ENCODE measurements at places on chromosomes 3 and 15.

- no peak for DNase-seq
Observed at GRCh38 chr3:169835533-169835932, 22.8 kb upstream of the LRRC34 start.

- no peak for DNase-seq
Observed at GRCh38 chr3:107969994-107970819, 120.6 kb downstream of the CD47 start.

GRCh38 chr3:147937891-147938290, 528.7 kb downstream of the ZIC1 start:
- no peak for DNase-seq

DNA sequence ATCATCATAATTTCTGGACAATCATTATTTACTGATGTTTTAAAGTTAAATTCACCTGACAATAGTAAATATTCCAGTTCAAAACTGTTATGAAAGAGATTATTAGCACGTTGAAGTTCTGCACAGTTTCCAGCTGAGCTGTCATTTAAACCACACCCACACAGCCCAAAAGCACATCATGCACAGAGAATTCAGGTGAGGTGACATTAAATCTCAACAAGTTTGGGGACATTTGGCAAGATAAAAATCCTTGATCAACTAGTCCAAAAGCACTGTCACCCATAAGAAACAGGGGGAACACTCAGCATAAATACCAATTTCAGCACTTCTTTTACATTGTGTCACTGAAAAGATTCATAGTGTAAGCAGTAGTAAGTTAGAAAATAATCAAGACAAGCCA, 6.9 kb downstream of the NCEH1 start:
- no peak for DNase-seq

GRCh38 chr15:91694131-91694830, 159.2 kb upstream of the SLCO3A1 start:
- no peak for DNase-seq

DNA sequence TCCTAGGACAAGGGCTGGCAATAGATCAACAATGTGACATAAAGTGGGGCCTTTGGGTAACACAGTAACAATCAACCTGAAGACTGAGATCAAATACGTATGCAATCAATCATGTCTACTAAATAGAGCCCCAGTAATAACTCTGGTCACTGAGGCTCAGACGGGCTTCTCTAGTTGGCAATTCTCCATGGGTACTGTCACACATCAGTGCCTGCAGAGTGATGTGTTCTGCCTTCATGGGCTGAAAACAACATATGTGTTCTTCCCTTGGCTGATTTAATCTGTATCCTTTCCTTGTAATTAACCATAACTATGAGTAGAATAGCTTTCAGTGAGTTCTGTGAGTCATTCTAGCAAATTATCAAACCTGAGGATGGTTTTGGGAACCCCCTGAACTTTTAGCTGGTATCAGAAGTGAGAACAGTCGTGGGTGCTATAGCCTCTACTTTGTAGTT, 113.6 kb downstream of the TMCO5A start:
- DNase-seq, result no peak

GRCh38 chr15:67415181-67415580, 105.8 kb upstream of the C15orf61 start:
- no peak for DNase-seq

DNA sequence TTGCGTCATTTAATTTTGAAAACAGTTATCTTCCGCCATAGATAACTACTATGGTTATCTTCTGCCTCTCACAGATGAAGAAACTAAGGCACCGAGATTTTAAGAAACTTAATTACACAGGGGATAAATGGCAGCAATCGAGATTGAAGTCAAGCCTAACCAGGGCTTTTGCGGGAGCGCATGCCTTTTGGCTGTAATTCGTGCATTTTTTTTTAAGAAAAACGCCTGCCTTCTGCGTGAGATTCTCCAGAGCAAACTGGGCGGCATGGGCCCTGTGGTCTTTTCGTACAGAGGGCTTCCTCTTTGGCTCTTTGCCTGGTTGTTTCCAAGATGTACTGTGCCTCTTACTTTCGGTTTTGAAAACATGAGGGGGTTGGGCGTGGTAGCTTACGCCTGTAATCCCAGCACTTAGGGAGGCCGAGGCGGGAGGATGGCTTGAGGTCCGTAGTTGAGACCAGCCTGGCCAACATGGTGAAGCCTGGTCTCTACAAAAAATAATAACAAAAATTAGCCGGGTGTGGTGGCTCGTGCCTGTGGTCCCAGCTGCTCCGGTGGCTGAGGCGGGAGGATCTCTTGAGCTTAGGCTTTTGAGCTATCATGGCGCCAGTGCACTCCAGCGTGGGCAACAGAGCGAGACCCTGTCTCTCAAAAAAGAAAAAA, 1.2 kb downstream of the B2M start:
- DNase-seq, result peak; percentile 73

- peak; percentile 54 for DNase-seq
Observed at GRCh38 chr15:90376789-90377188, 11.3 kb upstream of the IQGAP1 start.

- no peak for DNase-seq
Observed at GRCh38 chr3:120742849-120743365, 363 bp downstream of the GTF2E1 start.

GRCh38 chr15:67613708-67614107, 71.2 kb downstream of the MAP2K5 start:
- no peak for DNase-seq

DNA sequence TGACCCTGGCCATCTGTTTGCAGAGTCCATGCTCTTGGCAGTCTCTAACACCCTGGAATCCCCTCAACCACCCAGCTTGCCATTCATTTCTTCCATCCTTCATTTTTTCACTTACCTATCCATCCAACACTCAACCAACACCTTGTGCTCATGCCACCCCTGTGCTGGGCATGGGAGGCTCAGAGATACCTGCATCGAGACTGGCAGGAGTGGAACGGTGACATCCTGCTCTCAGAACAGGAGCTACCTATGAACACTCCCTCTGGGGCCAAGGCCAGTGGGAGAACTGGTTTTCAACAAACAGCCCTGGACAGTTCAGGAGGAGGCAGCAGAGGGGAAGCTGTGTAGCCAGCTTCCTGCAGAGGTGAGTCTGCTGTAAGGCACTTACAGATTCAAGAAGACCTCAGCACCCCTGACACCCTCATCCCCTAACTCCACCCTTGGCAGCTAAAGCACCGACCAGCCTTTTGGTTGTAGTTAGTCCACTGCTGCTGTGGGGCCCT, 19.5 kb upstream of the ATP2B2 start:
- DNase-seq, result no peak

GRCh38 chr3:27521872-27522265, 37.7 kb upstream of the SLC4A7 start:
- no peak for DNase-seq

DNA sequence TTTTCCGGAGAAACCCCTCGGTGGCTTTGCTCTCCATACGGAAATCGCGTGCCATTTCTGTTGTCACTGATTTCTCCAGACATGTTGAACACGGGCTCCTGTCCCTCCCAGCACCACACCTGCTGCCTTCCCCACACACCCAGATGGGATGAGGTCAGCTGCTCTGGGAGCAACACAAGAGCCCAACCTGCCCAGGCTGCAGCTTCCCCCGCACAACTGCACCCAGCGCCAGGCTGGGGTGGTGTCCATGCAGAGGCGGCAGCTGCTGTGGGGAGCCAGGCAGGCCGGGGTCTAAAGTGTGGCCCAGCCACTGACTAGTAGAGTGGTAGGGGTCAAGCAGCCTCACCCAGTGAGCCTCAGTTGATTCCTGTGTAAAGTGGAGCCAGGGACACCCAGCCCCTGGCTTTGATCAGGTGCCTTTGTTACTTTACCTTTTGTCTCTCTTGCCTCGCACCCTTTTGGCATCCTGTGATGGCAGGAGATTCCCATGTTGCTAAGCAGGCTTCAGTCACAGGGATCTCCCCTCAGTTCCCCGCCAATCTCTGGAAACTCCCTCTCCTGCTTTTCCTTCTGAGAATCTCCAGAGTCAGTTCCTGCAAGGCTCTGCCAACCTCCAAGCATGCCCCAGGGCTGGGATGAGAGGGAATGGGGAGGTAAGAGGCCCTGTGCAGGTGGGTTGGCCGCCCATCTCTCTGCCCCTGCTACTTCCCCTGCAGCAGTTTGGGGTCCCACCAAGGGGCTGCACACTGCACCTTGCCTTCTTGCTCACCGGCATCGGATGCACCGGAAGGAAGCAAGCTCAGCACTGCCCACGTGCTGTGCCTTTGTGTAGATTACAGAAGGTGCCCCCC, 91.8 kb upstream of the ALDH1A3 start:
- no peak for DNase-seq

- DNase-seq, result no peak
Observed at GRCh38 chr3:67646586-67647234, 7.7 kb downstream of the SUCLG2 start.

GRCh38 chr3:78026318-78026828, 986.5 kb downstream of the ROBO2 start:
- DNase-seq, result no peak

GRCh38 chr3:59386165-59386564, 336.3 kb upstream of the CFAP20DC start:
- no peak for DNase-seq

- DNase-seq, result no peak
Observed at GRCh38 chr15:47296881-47297280, 420.4 kb upstream of the SEMA6D start.

DNA sequence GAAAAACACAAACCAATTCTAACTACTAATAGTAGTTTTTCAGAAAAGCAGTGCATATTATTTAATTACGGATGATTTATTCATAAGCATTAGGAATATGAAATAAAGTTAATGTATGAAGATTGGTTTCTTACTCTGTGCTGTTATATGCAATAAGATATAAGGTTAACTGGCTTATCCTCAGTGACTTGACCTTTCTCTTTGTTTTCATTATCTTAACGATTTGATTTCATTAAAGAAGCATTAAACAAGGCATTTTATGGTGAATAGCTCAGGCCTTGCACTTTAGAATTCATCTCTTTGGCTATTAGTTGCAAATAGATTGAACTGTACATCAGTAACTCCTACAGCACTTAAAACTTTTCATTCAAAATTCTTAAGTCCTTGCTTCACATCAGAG, 28.9 kb downstream of the RAP2B start:
- no peak for DNase-seq

GRCh38 chr15:25170781-25171110, 216.0 kb downstream of the SNRPN start:
- DNase-seq, result no peak

- no peak for DNase-seq
Observed at GRCh38 chr15:90294601-90295269, 29.3 kb downstream of the NGRN start.

- no peak for DNase-seq
Observed at GRCh38 chr3:116059421-116060096, 385.7 kb downstream of the LSAMP start.

DNA sequence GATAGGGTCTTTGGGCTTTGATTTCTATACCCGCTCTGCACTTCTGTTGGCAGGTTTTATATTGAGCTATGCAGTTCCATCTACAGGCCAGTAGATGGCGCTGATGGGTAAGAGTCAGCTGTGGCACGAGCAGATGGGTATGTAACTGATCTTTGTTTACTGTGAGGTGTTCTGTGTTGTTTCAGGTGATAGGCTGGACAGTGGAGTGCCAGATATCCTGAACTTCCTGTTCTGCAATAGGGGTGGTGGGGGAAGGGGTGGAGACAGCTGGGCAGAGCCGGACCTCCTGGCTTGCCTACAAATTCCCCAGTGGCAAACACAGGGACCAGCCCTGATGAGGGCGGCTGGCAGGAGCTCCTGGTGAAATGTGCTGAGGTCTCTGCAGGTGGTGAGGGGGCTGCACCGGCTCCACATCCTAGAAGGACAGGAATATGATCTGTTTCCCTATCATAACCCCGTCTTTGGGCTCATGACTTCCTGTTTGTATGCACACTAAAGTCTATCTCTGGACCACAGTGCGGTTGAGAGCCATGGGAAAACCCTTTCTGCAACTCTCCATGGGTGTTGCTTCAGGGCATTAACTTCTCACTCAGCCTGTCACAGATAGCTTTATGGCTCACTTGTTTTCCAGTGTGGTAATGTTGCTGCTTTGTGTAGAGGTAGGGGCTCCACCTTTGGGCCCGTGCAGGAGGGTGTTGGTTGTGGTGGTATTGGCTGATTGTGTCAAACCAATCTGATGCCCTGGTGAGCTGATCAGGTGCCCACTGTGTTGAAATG, 13.4 kb upstream of the FAM98B start:
- peak; percentile 41 for DNase-seq

DNA sequence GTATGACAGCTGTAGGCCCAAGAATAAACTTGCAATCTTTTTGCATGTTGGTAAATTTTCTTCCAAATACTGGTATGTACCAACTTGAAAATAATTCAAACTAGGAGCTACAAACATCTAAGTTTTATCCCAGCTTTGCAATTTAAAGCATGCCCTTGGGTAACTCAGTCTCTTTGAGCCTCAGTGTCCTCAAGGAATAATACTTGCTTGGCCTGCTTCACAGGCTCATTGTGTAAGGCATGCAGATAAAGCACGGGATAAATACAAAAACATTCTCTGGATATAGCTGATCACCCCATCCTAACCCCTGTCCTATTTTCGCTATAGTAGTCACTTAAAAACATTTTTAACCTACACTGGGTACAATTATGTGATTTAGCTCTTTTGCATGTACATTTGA, 9.6 kb upstream of the TMEM44 start:
- no peak for DNase-seq

DNA sequence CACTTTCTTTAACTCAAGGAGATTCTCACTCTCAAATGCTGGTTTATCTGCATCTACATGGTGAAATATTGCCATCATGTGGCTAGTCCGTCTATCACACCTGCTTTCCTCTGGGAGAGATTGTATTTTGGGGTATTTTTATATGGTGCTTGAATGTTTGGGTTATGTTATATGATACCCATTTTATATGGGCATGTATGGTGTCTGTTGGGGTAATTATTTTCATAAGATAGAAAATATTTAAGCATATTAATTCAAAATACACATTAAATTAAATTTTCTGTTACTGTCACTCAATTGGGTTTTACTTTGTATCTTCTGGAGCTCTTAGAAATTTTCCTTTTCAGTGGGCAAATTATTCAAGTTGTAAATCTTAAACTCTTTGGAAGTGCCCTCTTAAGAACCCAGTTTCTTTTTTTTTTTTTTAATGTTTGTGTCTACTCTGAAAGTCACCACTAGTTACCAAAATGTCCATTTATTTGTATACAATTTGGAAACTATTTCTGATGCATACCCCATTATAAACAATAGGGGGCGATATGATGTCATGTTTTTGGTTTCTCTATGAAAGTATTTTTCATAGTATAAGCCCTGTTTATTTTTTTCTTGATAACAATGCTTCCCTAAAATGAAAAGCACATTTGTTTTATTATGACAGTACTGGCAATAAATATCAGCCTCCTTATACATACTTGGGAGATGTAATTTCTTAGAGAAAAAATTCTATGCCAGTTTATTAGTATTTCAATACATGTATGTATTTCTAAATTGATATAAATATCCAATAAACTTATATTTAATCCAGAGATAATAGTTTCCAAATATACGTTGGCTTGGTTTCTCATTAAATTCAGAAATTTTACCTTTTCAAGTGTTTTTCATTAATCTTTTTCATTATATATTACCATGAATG, 36.1 kb upstream of the PLSCR5 start:
- DNase-seq, result no peak

DNA sequence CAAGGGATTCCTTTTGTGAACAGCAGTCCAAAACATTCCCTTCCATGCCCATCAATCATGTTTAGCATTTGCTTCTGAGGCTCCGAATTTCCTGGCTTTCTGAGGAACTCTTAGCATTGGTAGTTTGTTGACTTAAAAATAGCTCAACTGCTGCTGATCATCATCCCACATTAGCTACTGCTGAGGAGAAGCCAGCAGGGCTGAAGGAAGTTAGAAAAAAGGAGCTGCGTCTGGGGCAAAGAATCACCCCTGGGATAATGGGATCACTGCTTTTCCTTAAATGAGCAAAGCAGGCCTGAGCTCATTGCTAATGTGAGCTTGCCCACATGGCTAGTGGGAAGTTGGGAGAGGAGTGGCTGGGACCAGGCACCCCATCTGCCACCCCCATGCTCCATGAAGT, 39.8 kb downstream of the CYP19A1 start:
- DNase-seq, result no peak

All from CD4-positive, alpha-beta T cell treated with Interferon gamma for 1 hour (primary cell).